G401 (cell line): ENCODE measurements at places on chromosomes 5 and 9.

GRCh38 chr5:176319827-176320554 lies 41.6 kb downstream of the KIAA1191 start:
- peak; percentile 16 for DNase-seq

GRCh38 chr9:84322828-84323227 lies 17.7 kb downstream of the SLC28A3 start:
- DNase-seq, result no peak

DNA sequence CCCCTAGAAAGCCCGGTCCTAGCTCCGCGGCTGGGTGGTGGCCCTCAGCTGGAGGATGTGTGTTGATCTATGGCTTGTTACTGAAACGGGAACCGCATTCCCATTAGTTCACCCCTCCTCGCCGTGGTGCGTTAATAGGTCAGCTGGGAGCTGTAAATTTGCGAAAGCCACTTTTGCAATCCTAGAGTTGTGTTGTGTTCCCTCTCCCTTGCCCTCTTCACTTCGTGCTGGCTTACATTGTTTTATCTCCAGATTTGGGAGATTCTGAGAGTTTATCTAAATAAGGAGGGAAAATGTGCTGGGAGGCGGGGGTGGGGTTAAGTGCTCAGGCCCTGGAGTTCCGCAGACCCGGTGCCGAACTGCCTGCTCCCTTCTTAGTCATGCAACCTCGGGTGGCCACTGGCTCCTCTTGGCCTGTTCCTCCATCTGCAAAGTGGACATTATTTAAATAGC lies 62.8 kb downstream of the HMCN2 start:
- DNase-seq, result no peak

DNA sequence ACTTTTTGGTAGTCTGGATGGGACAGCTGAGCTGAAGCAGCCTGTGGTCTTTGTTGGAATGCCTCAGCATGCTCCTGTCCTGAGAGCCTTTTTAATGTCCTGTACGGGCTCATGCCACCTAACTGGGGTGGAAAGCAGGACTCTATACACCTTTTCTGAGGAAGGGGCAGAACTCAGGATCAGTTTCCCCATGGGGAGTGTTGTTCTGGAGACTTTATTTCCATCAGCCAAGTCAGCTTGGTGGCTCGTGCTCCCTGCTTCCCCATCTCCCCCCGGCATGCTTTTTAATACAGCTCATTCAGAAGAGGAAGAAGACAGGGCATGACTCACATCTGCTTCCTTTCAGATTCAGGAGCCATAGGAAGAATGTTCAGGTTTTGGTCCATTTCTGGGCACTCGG lies 5.1 kb upstream of the SEPTIN8 start:
- DNase-seq, result no peak
